ENCODE measurements at places on chromosomes 2 and 18. TPM values are rescaled to one million over a fixed set of nuclear protein-coding genes. Genes with fewer than 3 reads are reported as not detected.

DNA sequence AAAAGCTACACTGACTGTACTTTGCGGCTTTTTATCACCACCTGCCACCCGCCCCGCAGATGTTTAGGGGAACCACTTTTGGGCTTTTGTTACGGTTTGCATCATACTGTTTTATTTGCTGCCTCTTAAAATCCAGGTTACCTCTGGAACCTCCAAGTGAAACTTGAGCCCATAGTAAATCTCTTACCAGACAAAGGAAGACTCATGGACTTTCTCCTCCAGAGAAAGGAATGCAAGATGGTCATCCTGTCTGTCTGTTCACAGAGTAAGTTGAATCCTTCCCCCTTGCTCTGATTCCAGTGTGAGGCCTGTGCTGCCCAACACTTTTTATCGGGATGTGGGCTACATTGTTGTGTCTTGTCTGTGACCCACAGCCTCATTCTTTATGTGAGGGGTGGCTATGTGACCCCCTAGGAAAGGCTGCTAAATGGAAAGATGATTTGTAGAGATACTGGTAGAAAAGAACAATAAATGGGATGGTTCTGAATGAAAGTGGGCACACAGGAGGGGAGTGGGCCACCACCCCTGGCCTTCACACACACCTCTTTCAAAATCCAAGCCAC is 23.3 kb downstream of the RMC1 start:
- H3K4me3 ChIP-seq, result no peak overlapping the region
- peaks cover 12% of the 10 kb centered on the region for H3K36me3 ChIP-seq
- no peaks in the 10 kb centered on the region for H3K4me1 ChIP-seq
- no peak for DNase-seq

DNA sequence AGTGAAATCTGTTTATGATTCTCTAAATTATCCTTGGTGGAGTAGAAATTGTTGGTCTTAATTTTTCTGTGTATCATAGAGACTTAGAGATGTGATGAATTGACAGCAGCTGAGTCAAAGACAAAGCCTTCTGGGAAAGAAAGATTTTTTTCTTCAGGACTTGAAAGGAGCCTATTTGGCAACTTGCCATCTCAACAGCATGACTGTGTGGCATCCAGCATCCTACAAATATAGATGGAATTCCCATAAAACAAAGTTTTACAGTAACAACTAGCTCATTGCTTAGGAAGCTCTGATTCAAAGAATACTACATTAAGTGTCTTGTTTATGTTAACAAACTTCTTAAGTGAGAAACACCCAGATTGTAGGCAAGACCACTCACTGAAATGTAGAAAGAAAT is 79.2 kb upstream of the SETBP1 start:
- no peak overlapping the region for H3K4me3 ChIP-seq
- H3K4me1 ChIP-seq, result peaks cover 14% of the 10 kb centered on the region
- H3K27ac ChIP-seq, result no peak overlapping the region

- no peak overlapping the region for H3K27ac ChIP-seq
- no peaks in the 10 kb centered on the region for H3K36me3 ChIP-seq
- no peaks in the 10 kb centered on the region for H3K27me3 ChIP-seq
- no peak for DNase-seq
- H3K4me1 ChIP-seq, result no peaks in the 10 kb centered on the region
These were observed 226.6 kb upstream of the AGAP1 start for GRCh38 chr2:235267251-235267650.

DNA sequence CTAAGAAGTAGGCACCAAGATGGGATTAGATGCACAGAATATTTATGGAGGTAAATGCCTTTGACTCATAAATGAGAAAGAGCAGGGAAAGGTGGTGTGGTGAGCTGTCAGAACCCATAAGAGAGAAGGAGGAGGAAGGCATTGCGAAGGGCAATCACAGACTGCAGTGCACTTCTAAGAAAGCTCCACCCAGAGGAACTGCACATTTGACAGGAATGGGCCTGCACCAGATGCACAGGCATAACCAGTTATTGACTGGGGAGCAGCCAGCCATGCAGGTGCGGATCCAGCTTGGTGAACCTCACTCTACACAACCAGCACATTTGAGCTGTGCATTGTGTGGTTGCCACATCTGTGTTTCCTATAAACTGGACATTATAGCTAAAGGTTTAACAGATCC is 62.2 kb upstream of the L3MBTL4 start:
- DNase-seq, result no peak
- no peaks in the 10 kb centered on the region for H3K36me3 ChIP-seq
- H3K4me3 ChIP-seq, result no peak overlapping the region
- H3K4me1 ChIP-seq, result no peaks in the 10 kb centered on the region
- H3K27me3 ChIP-seq, result no peaks in the 10 kb centered on the region

- H3K4me1 ChIP-seq, result peaks cover 18% of the 10 kb centered on the region
- no peaks in the 10 kb centered on the region for H3K36me3 ChIP-seq
- H3K27ac ChIP-seq, result no peak overlapping the region
- DNase-seq, result no peak
- no peak overlapping the region for H3K4me3 ChIP-seq
These were observed 16.3 kb upstream of the TET3 start for GRCh38 chr2:73968357-73968937.

- no peak overlapping the region for H3K27ac ChIP-seq
- no peak for DNase-seq
- no peak overlapping the region for H3K4me3 ChIP-seq
- H3K27me3 ChIP-seq, result no peaks in the 10 kb centered on the region
- peaks cover 8% of the 10 kb centered on the region for H3K4me1 ChIP-seq
These were observed 154.5 kb downstream of the AGPS start for GRCh38 chr2:177547122-177547521.

GRCh38 chr2:160252278-160252887 is 52.3 kb upstream of the ITGB6 start:
- H3K36me3 ChIP-seq, result no peaks in the 10 kb centered on the region
- no peak overlapping the region for H3K27ac ChIP-seq
- H3K4me1 ChIP-seq, result peaks cover 44% of the 10 kb centered on the region
- DNase-seq, result no peak
- H3K27me3 ChIP-seq, result no peaks in the 10 kb centered on the region

DNA sequence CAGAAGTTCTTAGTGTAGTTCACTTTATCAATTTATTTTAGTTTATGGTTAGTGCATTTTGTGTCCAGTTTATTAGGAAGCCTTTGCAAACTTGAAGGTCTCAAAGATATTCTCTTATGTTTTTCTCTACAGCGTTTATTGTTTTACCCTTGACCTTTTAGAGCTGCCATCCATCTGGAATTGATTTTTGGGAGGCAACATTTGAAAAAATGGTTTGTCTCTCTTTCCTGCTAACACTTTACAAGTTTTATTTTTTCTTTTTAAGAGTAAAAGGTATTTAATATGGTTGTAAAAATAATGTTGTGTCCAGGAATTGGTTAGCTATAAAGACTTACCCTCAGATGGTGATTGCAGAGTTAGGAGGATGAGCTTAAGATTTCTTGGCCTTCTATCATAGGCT is 14.0 kb downstream of the GORASP2 start:
- DNase-seq, result no peak
- H3K4me1 ChIP-seq, result peaks cover 68% of the 10 kb centered on the region
- H3K27me3 ChIP-seq, result no peaks in the 10 kb centered on the region
- no peaks in the 10 kb centered on the region for H3K36me3 ChIP-seq
- H3K4me3 ChIP-seq, result no peak overlapping the region

GRCh38 chr2:44933434-44933951 is 8.0 kb upstream of the SIX3 start:
- peaks cover 48% of the 10 kb centered on the region for H3K4me1 ChIP-seq
- H3K27me3 ChIP-seq, result no peaks in the 10 kb centered on the region
- no peaks in the 10 kb centered on the region for H3K36me3 ChIP-seq
- DNase-seq, result no peak
- H3K4me3 ChIP-seq, result no peak overlapping the region

DNA sequence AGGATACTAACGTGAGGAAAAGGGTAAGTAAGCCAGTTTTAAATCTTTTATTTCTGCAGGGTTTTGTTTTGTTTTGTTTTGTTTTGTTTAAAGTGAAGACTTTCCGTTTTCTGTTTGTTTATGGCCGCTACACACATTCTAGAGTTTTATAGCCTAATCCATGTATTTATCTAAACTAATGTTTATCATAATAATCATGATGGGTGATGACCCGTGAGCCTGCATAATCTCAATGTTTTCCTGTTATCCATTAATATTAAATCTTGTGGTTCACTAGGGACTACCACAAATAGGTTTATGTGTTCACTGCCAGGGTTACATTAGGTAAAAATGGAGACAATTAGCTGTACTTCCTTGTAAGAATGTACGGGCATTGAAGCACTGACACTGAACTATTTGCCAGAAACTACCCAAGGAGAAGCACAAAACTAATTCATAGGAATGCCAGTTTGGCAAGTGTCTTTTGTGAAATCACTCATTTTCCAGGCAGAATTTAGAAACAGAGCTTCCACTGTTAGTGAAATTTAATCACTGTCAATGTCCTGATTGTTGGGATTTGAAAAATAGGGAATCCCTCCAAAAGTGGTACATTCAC is 574.8 kb downstream of the LRP1B start:
- H3K4me3 ChIP-seq, result no peak overlapping the region
- no peaks in the 10 kb centered on the region for H3K36me3 ChIP-seq
- peaks cover 21% of the 10 kb centered on the region for H3K4me1 ChIP-seq
- no peaks in the 10 kb centered on the region for H3K27me3 ChIP-seq

DNA sequence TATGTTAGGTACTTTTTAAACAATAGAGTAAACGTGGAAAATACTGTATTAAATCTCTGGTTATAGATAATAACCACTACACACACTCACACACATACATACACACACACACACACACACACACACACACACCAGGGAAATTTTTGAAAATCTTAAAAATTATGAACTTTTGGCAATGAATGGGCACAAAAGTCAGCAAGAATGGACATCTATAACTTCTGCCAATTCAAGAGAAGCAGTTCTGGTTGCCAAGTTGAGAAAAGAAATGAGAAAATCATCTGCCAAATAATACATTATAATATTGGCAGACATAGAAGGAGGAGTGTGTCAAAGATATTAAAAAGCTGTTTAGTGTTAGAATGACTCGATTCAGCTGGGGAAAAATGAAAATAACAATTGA is 42.9 kb upstream of the TMEM178A start:
- peaks cover 15% of the 10 kb centered on the region for H3K4me1 ChIP-seq
- no peaks in the 10 kb centered on the region for H3K27me3 ChIP-seq
- H3K4me3 ChIP-seq, result no peak overlapping the region
- H3K27ac ChIP-seq, result no peak overlapping the region
- no peaks in the 10 kb centered on the region for H3K36me3 ChIP-seq
- DNase-seq, result no peak

- H3K4me1 ChIP-seq, result no peaks in the 10 kb centered on the region
- no peak overlapping the region for H3K4me3 ChIP-seq
- H3K27ac ChIP-seq, result no peak overlapping the region
- no peaks in the 10 kb centered on the region for H3K36me3 ChIP-seq
These were observed 246.0 kb upstream of the CXCR4 start for GRCh38 chr2:136363900-136364299.

GRCh38 chr2:43540021-43540779 is 55.6 kb downstream of the THADA start:
- peaks cover 2% of the 10 kb centered on the region for H3K36me3 ChIP-seq
- H3K27ac ChIP-seq, result no peak overlapping the region
- no peaks in the 10 kb centered on the region for H3K27me3 ChIP-seq
- peaks cover 15% of the 10 kb centered on the region for H3K4me1 ChIP-seq
- no peak overlapping the region for H3K4me3 ChIP-seq

Gene TEKT4
- total RNA-seq, result not detected

Gene LRRTM4
- total RNA-seq, result not detected

Gene GAL3ST2
- not detected for total RNA-seq

Gene SPC25
- total RNA-seq, result not detected

All from body of pancreas (tissue), 4 donors.